ENCODE measurements at places on chromosomes 3 and 15. TPM values are rescaled to one million over a fixed set of nuclear protein-coding genes. Genes with fewer than 3 reads are reported as not detected.

The WNT7A gene
- total RNA-seq, result not detected

The GOLGA6A gene
- total RNA-seq, result not detected

The UNC13C gene
- total RNA-seq, result 6.4 TPM

The SMCO1 gene
- total RNA-seq, result not detected

DNA sequence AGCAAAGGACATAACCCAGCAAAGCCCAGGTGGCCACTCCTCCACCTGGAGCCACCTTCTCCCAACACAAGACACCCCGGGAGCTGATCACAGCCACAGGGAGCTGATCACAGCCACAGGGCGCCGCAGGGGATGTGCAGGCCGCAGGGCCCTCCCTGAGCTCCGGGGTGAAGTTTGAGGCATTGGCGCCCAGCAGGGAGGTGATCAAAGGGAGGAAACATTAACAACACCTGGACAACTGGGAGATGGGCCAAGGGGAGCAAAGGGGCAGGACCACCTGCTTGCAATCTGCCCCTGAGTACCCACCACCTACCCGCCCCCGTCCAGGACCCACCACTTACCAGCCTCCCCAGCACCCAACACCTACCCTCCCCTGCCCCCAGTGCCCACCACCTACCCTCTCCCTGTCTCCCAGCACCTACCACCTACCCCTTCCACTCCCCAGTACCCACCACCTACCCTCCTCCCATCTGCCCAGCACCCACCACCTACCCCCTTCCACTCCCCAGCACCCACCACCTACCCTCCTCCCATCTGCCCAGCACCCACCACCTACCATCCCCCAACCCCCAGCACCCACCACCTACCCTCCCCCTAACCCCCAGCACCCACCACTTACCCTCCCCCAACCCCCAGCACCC, 2.4 kb downstream of the UROC1 start:
- DNase-seq, result no peak

GRCh38 chr15:97902140-97902780, 58.2 kb upstream of the ARRDC4 start:
- no peak for DNase-seq

DNA sequence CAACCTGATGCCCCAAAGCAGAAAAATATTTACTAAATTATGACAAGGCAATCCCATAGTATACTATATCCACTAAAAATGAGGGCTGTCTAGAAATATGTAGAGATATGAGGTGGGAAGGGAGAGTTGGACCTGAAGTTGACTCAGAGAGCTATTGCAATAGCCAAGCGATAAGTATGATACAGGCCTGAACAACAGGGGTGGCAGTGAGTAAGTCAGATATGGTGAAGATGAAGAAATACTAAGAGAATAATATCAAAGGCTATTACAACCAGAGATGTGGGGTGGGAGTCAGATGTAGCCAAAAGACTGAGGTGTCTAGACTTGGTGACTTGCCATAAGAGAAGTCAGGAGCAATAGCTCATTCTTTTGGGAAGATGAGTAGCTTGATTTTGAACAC, 9.2 kb downstream of the HSPBAP1 start:
- DNase-seq, result no peak

- DNase-seq, result no peak
Observed at GRCh38 chr3:109927161-109927560, 589.8 kb upstream of the DPPA4 start.

- DNase-seq, result no peak
Observed at GRCh38 chr3:155658006-155658405, 86.9 kb downstream of the PLCH1 start.

DNA sequence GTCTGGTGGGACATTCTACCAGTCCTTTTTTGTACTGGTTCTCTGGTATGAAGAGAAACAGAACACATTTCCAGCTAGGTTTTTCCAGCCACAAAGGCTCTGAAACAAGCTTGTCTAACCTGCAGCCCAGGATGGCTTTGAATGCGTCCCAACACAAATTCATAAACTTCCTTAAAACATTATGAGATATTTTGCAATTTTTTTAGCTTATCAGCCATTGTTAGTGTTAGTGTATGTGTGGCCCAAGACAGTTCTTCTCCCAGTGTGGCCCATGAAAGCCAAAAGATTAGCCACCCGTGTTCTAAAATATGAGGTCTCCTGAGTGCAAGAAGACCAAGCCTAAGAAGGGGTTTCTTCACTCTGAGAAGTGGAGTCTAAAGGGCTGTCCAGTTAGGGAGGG, 18.4 kb upstream of the TIMP4 start:
- DNase-seq, result no peak

The ACAN gene
- total RNA-seq, result not detected

GRCh38 chr3:23550402-23550801, 255.4 kb upstream of the UBE2E1 start:
- DNase-seq, result no peak

- DNase-seq, result no peak
Observed at GRCh38 chr3:133113526-133113925, 75.3 kb downstream of the TMEM108 start.

GRCh38 chr3:74883690-74884089, 269.2 kb upstream of the CNTN3 start:
- no peak for DNase-seq

GRCh38 chr3:149224736-149225594, 3.3 kb upstream of the CP start:
- DNase-seq, result peak; percentile 68

DNA sequence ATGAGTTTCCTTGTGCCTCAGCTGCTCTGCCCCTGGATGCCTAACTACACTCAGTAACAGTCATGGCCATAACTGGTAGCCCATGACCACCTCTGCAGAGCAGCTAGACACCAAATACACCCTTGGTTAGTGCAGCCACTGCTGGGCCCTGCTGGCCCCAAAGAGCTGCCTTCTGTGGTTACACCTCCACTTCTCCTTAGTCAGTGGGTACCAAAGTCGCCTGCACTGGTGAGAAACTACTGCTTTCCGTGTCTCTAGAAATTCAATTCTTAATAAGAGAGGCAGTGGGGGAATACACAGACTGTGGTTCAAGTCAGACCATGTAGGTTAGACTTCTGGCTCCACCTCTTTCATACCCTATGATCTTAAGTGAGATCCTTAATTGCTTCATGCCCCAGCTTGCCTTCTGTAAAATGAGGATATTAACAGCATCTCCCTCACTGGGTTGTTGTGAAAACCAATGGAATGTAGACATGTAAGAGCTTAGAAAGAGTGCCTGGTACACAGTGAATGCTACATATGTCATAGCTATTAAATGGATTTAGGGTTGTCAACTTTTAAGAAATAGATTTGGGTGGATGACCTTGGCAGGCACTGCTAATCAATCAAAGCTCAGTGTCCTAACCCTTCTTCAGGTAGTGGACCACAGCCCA, 18.2 kb downstream of the HEG1 start:
- no peak for DNase-seq

- DNase-seq, result no peak
Observed at GRCh38 chr15:96331144-96331944, 844 bp downstream of the NR2F2 start.

- DNase-seq, result no peak
Observed at GRCh38 chr3:166125179-166125578, 288.0 kb upstream of the BCHE start.

GRCh38 chr15:51048308-51048707, 46.4 kb downstream of the TNFAIP8L3 start:
- no peak for DNase-seq

DNA sequence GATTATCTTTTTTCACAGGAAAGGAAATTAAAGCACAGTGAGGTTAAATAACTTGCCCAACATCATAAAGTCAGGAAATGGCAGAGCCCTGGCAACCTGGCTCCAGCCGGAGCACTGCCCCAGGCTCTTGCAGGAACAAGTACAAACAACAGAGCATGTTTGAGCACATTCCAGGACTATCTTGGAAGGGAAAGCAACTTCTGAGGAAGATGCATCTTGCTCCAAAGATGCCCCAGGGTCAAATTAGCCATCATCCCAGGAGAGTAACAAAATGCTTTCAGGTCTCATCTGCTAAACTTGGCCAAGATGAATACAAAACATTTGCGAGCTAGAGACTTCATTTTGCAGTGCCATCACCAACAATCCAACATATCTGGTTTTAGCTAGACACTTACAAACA, 162.4 kb upstream of the LRRN1 start:
- no peak for DNase-seq

The ZNF385D gene
- 7.2 TPM for total RNA-seq

DNA sequence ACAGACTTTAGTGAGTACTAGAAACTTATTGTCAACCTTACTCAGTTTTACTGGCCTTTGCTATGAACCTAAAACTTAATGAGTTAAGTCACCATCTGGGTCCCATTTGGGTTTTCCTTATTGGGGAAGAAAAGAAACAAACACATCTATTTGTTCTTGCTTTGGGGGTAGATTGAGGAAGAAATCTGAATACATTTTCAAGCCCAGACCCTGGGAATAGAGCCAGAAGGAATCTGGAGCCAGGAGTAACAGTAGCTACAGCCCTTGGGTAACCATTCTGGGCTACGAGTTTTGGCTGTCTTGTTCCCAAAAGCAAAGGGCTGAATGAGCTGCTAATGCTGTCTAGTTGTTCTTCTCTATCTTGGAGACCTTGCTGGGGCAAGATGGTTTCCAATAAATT, 16.5 kb downstream of the SLC12A1 start:
- DNase-seq, result no peak

GRCh38 chr15:56076640-56077039, 83.2 kb upstream of the NEDD4 start:
- DNase-seq, result no peak

The CPN2 gene
- total RNA-seq, result not detected

GRCh38 chr3:130783629-130784028, 37.0 kb upstream of the PIK3R4 start:
- DNase-seq, result no peak

DNA sequence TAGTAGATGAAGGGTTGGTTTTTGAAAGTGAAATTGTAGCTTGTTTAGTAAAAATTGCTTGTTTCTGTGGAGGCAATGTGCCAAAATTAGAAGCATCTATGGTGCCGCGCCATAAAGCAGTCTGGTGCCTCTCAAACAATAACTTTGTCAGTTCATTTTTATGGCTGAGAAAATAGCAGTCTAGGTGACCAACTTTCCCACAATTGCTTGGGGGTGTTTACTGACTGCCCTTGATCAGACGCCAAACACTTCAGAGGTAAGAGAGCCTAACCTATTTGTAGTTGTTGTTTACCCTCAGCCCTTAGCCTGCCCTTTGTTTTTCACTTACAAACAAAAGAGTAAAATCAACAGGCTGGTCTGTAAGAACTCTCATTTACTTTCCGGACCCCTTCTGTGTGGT, 174.5 kb downstream of the FNDC3B start:
- DNase-seq, result no peak

- no peak for DNase-seq
Observed at GRCh38 chr3:197746209-197746608, 3.5 kb upstream of the FYTTD1 start.

DNA sequence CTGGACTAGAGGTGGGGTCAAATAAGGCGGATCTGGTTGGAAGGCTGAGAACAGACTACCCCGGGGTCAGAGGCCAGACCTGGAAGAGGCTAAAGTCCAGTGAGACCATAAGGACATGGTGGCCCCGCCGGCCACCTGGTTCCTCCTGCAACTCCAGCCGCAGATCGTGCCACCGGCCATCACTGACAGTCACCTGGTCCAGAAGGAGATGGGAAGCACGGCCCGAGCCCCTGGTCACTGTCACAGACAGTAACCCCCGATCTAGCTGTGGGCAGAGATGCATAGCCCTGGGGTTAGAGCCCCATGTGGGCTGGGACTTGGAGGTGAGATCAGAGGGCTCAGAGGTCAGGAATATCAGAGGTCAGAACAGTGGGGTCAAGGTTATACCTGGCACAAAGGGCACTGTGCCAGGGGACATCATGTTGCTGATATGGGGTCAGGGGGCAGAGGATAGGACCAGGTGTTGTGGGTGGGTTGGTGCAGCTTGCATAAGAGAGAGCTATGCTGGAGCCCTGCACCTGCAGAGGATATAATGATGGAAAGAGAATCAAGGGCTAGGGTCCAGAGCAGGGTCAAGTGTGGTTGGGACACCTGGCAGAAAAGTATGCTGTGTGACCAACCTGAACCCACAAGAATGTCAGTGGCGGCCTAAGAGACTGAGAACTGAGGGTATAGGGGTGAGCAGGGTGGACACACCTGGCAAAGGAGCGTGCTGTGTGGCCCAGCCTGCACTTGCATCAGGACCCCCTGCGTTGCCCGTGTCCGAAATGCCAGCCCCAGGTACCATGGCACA, 9.6 kb downstream of the CELSR3 start:
- DNase-seq, result no peak

The SERP1 gene
- total RNA-seq, result 163 TPM

GRCh38 chr15:33135355-33135781, 59.1 kb downstream of the FMN1 start:
- DNase-seq, result no peak

DNA sequence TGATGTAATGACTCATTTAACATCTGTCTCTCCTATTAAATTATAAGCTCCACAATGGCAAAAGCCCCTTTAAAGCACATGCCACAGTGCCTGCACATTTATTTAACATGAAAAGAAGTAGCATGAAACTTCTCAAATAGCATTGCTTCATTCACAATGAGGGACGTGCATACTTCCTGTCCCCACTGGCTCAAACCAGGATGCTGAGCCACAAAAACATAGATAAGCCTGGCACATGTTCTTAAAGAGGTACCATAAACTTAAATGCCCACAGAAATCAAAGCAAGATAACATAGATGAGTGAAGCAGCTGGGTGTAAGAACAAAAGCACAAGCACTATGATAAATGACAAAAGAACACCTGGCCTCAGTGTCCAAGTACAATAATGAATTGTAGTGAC, 3.8 kb downstream of the TP53BP1 start:
- DNase-seq, result peak; percentile 57

The CCR3 gene
- total RNA-seq, result 7.1 TPM

DNA sequence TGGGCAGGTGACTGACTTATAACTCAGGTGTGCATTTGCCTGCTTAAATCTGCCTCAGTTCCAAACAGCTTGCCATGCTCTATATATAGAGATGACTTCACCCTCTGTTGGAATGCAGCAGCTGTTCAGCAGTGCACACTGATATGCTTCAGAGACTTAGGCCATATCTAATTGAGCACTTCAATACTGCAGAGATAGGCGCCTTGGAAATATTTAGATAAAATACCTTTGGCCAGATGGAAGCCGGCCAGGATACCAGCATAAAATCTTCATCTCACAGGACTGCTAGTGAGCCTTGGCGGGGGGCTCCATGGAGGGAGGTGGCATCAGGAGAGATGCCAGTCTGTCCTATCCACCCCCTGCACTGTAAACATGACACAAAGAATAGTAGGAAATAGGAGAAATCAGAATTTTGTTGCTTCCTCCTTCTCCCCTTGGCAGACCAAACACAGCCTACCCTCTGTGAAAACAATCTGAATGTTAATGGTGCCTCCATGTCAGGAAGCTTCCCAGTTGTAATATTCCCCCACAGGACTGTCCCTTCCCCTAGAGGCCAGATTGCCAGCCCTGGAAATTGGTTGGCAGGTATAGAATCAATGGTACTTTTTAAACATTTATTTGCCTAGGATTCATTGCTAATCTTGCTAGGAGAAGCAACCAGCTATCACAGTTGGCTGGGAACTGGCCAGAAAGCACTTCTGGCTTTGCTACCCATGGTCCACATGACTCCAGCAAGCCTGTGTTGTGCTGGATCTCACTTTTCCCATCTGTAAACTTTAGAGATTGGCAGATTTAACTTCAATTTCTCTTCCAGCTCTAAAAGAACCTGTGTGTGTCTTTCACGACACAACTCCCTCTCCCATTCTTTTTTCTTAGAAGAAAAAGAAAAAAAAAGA, 215.5 kb upstream of the KCNMB2 start:
- peak; percentile 31 for DNase-seq

The DOCK3 gene
- 1.3 TPM for total RNA-seq

Data from stomach (tissue), 19 donors.